ENCODE measurements at places on chromosomes 12 and 14.
A peak's percentile ranks its signal among the peaks of the same experiment; 100 is the strongest.

GRCh38 chr12:79885911-79886490, 48.9 kb downstream of the PPP1R12A start:
- DNase-seq: no peak

DNA sequence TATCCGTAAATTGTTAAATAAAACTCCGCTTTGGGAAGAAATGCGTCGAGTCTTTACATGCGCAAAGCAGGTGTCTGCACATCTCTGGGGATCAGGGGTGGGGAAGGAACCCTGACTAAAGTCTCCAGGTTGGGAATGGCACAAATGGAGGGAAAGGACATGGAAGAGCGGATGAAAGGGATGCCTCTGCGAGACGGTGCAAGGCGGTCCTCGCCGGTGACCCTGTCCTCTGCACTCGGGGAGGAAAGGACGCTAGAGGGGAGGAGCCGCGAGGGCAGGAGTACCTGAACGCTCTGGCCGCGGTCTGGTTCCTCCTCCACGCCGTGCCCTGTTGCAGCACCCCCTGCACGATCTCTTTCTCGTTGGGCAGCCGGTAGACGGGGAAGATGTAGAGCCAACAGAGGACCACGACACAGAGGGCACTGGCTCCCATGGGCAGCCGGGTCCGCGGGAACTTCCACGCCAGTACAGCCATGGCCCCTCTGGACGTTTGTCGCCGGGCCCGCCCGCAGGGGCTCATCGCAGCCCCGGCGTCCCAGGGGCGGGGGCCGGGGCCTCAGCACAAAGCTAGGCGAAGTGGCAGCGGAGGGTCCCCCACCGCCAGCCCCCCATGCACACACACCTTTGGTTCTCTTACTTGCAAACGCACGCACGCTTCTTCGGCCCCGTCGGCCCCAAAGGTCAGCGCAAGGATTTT, 646 bp downstream of the ST8SIA1 start:
- no peak for DNase-seq

GRCh38 chr14:76918256-76918781, 92.1 kb downstream of the LRRC74A start:
- peak; percentile 76 for DNase-seq

DNA sequence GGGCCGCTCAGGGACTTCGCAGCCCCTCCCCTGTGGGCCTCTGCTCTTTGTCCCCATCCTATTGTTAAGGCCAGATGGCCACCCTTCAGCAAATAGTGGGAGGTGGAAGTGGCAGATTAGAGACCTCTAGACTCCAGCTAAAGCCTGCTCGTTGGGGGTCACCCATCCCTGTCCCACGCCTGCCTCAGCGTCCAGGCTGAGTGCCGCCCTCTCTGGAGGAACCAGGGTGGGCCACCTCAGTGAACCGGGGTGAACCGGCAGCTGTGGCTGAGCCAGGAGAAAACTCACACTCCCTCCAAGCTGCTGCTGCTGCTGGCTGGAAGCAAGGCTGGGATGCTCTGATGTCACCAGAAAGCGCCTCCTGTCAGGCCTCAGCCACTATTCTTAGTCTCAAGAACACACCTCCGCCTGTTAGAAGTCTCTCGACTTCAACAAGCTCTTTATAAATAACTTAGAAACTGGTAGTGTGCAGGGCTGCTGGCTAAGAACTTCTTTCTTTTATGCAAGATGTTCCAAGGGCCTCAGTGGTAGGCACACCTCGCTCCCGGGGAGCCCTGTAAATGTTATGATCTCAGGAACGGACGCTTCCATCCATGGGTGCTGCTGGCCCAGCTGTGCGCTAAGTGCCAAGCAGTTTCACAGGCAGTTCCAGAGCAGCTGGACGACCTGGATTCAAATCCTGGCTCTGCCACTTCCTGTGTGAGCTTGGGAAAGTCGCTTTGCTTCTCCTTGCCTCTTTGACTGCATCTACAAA, 19.8 kb upstream of the TESC start:
- DNase-seq: no peak

GRCh38 chr14:81394739-81395138, 5.4 kb downstream of the STON2 start:
- DNase-seq: no peak

- no peak for DNase-seq
These were observed 9.7 kb downstream of the PACS2 start for GRCh38 chr14:105324080-105324778.

- no peak for DNase-seq
These were observed 5.7 kb downstream of the INF2 start for GRCh38 chr14:104694991-104695659.

- DNase-seq: peak; percentile 78
These were observed 23.0 kb upstream of the ATP2B1 start for GRCh38 chr12:89731614-89732013.

DNA sequence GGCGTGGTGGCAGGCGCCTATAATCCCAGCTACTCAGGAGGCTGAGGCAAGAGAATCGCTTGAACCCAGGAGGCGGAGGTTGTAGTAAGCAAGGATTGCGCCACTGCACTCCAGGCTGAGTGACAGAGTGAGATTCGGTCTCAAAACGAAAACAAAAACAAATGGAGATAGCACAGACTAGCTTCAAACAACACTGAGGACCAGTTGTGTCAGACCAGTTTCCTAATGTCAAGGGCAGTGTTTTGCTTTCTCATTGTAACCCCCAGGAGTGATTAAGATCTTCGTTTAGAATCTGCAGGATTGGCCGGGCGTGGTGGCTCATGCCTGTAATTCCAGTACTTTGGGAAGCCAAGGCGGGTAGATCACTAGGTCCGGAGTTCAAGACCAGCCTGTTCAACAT, 18.5 kb downstream of the RPGRIP1 start:
- DNase-seq: no peak

GRCh38 chr14:38280081-38280480, 24.2 kb upstream of the CLEC14A start:
- no peak for DNase-seq

- no peak for DNase-seq
These were observed 2.4 kb downstream of the FICD start for GRCh38 chr12:108517288-108518100.

- peak; percentile 84 for DNase-seq
These were observed 16.9 kb downstream of the MEG3 start for GRCh38 chr14:100842799-100843198.

DNA sequence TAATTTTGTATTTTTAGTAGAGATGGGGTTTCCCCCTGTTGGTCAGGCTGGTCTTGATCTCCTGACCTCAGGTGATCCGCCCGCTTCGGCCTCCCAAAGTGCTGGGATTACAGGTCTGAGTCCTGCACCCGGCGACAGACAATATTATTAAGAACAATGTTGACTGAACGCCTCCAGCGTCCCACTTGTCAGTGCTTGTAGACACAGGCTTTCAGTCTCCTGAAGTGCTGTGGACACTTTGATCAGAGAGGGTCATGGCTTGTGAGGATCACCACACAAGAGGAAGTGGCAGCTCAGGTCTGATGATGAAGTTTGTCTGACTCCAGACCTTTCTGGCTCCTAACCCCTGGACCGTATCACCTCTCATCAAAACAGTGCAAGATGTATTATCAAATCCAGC, 114.6 kb downstream of the CHST11 start:
- no peak for DNase-seq
